ENCODE measurements at places on chromosomes 12 and 14.

- no peak for DNase-seq
Measured at GRCh38 chr14:26773906-26774593, 176.2 kb upstream of the NOVA1 start.

DNA sequence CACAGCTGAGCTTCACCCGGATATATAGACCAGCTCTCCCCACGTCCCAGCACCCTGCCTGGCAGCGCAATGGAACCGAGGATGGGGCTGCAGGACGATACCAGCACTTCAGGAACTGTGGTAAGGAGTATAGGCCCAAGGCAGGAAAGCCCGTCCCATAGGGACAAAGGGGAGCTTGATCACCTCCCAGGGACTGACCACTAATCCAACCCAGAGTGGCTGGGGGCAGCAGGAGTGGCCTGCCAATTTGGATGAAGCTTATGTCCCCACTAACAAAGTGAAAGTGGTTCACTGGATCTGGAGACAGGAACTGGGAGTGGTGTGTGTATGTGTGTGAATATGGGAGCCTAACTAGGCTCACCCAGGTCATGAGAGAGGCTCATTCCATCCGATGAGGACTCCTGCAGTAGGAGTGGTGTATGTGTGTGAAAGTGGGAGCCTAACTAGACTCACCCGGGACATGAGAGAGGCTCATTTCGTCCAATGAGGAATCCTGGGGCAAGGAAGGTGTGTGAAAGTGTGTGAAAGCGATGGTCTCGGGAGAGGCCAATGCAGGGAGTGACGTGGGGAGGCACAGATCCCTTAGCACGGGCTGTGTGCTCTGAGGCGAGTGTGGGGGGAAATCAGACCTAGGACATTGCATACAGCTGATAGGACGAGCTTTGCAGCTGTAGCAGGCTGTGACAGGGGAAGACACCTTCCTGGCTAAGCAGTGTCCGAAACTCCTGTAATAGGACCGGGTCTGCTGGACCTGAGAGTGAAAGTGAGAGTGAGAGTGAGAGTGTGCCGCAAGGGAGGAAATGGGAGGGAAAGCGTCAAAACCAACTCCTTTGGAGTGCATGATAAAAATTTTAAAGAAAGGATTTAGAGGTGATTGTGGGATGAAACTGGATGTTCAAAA, 25.7 kb downstream of the KLRK1 start:
- DNase-seq: no peak

GRCh38 chr12:6666211-6666610, 3.3 kb upstream of the ING4 start:
- DNase-seq: no peak

DNA sequence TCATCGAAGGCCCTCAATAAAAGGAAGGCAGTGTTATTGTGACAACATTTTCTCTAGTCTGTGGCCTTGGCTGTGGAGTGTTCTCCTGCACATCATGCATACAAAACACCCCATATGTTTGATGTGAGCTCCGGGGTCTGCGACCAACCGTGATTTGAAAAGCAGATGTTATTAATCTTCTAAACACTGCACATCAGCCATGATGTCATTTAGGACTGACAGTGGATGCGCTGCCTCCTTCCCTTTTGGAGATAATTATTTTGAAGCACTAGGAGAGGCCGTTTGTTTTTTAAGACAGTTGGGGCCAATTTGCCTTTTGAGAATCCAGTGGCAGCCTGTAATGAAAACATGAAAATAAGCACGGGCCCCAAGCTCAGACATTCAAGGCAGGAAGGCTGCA, 1041.6 kb downstream of the BCL11B start:
- no peak for DNase-seq

DNA sequence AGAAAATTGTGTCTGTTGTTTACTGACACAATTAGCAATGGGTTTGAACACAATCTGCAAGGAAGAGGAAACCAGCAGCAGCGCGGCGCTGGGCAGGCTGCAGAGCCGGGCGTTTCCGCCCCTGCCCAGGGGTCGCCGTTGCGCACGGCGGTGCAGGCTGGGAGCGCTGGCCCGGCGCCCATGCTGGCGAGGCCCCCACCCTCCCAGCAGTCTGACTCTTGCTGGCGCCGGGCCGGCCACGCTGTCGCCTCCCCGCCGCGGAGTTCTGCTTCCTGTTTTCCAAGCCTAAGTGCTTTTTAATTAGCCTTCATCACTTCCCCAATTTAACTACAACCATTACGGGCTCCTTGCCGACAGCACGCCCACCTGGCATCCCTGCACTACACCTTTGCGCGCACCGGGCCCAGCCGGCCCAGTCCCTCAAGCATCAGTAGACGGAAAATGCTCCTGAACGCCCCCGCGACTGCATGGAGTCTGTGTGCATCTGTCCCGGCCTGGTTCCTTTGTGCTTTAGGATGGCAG, 212.1 kb downstream of the GXYLT1 start:
- DNase-seq: no peak

DNA sequence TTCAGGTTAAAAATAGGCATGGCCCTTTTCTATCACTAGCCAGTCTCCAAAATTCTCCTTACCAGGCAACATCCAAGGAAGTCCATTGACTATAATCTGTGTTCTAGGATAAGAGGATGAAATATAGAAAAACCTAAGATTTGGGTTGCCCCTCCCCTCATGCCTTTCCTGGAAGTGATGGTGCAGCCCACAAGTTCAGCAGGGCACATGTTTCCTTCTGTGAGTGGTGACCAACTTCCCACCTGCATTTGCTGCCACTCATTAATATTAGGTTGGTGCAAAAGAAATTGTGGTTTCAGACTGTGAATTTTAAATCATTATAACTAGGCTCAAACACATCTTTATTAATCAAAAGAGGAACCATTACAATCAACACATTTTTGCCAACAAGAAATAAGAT, 250.5 kb upstream of the FKBP4 start:
- no peak for DNase-seq

DNA sequence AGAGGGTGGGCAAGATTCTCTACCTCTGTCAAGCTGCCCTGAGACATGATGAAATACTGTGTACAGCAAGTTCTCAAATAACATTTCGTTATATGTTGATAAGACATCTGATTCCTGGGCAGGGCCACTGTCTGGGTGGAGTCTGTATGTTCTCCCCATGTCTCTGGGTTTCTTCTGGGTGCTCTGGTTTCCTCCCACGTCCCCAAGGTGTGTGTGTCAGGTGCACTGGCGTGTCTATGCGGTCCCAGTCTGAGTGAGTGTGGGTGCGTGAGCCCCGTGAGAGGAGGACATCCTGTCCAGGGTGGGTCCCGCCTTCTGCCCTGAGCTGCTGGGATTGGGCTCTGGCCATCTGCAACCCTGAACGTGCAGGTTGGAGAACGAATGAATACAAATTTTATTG, 29.6 kb downstream of the KCTD10 start:
- no peak for DNase-seq

GRCh38 chr12:43964961-43965360, 129.1 kb downstream of the TMEM117 start:
- no peak for DNase-seq

GRCh38 chr12:106138633-106139421, at the start of gene NUAK1:
NUAK1 (minus strand) TSS chr12:106138954; CDS start chr12:106138653, 301 bp downstream.
- no peak for DNase-seq

DNA sequence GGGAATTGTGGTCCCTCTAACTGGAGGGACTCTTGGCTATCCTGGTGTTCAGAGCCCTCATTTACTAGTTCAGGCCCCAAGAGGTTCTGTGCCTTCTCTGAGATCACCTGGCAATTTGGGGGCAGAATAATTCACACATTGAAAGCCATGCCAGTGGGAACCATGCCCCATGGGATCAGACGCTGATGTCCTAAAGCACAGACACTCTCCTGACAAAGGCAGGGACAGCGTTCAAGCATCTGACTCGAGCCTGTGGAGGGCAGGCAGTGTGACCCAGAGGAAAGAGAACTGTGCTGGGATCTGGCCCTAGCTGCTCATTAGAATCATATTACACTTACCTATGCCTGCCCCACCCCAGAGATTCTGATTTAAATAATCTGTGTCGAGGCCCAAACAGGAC, 2.4 kb upstream of the ASB2 start:
- DNase-seq: no peak

All from stimulated activated CD8-positive, alpha-beta memory T cell treated with anti-CD3 and anti-CD28 coated beads, Interleukin-4, amount 100 ng/mL, for 1 hour (primary cell).